Esophagus muscularis mucosa (tissue), 4 donors: ENCODE measurements at places on chromosomes 11 and 22. TPM values are rescaled to one million over a fixed set of nuclear protein-coding genes. Genes with fewer than 3 reads are reported as not detected.

GRCh38 chr11:102426000-102426399 lies 26.6 kb downstream of the TMEM123 start:
- DNase-seq, result no peak

DNA sequence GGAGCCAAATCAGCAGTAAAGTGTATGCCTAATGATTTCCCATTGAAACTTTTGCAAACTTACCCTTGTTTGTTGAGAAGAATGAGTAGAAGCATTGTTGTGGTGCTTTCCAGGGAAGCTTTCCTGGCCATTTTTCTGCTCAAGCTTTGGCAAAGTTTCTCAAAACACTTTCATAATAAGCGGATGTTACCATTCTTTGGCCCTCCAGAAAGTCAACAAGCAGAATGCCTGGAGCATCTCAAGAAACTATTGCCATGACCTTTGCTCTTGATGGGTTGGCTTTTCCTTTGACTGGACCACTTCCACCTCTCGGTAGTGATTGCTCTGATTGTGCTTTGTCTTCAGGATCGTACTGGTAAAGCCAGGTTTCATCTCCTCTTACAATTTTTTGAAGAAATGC lies 10.7 kb downstream of the PIWIL4 start:
- no peak for DNase-seq

- DNase-seq, result no peak
Observed at GRCh38 chr11:26963764-26964163, 30.1 kb upstream of the FIBIN start.

GRCh38 chr22:25555586-25555985 lies 8.9 kb upstream of the GRK3 start:
- no peak for DNase-seq

Gene EHF
- not detected for total RNA-seq

Gene RTN4R
- 1.8 TPM for total RNA-seq
